ENCODE measurements at places on chromosomes 4 and X. TPM values are rescaled to one million over a fixed set of nuclear protein-coding genes. Genes with fewer than 3 reads are reported as not detected.

The PTCHD1 gene
- 7.2 TPM for total RNA-seq

DNA sequence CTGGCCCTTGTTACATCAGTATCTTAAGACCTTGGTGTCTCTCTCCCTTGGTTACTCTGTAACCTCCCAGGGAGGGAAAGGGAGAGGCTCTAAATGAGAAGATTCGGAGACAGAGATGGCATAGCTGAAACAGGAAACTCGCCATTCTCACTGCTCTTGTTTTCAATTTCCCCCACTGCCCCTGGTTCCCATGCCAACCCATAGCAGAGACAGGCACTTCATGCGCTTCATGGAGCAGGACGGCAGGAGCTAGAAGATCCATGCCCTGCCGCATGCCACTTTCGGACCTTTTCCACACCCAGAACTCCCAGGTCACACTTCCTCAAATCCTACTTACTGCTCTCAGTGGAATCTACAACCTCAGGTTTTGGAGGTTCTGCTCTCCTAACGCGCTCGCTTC lies 3.1 kb downstream of the ZMYM3 start:
- DNase-seq = no peak

GRCh38 chr4:130922955-130923354 lies 1827.0 kb downstream of the C4orf33 start:
- no peak for DNase-seq

DNA sequence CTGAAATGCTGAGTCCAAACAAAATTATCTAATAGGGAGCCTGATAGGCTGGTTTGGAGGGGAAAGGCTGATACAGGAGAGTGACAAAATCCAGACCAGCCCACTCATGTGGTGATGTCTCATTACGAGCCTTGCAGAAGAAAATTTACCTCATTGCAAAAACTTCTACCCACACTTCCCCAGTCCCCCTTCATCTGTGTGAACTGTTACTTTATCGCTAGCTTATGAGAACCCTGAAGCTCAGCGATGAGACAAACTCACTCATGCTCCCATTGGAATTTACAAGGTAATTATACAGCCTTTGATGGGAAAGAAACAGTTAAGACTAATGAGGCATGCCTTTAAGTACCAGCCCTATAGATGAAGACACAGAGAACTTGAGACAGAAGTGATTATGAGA lies 76.1 kb downstream of the ARHGAP6 start:
- DNase-seq = no peak

The LINC00632 gene
- total RNA-seq = 308 TPM

- DNase-seq = no peak
Measured at GRCh38 chrX:47380268-47380667, 9.9 kb downstream of the ZNF157 start.

DNA sequence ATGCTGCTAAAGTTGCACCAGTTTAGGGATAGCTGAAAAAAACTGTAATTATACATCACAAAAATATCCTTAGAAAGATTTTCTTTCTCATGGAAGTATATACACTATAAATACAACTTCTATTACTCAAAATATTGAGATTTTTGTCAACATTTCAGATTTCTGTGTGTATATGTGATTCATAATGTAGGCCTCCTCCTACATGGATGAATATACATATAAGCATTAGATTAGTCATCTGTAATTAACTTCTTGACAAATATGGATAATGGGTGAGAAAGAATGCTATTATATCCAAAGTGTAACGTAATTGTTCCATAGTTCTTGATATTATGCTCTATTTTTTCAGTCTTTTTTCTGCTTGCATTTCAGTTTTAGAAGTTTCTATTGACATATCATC lies 124.9 kb downstream of the CBLL2 start:
- no peak for DNase-seq

DNA sequence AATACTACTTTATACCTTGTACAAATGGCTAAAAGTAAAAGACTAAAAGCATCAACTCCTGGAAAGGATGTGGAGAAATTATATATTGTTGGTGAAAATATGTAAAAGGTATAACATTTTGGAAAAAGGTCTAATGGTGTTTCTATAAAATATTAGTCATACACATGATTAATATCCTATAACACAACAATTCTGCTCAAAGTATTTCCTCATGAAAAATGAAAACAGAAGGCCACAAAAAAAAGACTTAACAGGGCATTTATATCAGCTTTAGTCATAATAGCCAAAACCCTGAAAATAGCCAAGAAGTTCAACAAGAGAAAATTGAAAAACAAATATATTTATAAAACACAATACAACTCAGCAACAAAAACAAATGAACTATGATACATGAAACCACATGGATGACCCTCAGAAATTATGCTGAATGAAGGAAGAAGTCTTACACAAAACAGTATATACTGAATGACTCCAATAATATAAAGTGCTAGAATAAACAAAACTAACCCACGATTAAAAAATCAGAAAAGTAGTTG lies 38.8 kb downstream of the TBCK start:
- DNase-seq = no peak

The MTMR8 gene
- 3.0 TPM for total RNA-seq

DNA sequence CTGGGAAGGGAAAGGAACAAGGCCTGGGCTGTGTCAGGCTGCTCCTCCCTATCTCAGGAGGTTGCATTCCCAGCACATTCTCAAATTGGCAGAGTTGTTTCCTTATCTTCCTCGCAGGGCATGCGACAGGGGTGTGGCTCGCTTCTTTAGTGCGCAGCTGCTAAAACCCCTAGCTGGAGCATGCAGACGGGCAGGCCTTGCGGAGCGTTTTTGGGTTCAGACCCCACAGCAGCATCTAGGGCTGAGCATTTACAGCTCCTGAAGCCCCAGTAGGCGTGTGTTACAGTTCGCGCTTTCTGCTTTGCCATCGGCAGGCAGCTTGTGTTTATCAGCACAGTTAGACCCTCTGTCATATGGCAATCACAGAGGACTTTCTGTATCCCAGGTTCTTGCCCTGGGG lies 392.4 kb downstream of the TECRL start:
- DNase-seq = no peak

GRCh38 chr4:122041312-122041711 lies 89.5 kb upstream of the TRPC3 start:
- DNase-seq = no peak

The HMGN5 gene
- 5.3 TPM for total RNA-seq

DNA sequence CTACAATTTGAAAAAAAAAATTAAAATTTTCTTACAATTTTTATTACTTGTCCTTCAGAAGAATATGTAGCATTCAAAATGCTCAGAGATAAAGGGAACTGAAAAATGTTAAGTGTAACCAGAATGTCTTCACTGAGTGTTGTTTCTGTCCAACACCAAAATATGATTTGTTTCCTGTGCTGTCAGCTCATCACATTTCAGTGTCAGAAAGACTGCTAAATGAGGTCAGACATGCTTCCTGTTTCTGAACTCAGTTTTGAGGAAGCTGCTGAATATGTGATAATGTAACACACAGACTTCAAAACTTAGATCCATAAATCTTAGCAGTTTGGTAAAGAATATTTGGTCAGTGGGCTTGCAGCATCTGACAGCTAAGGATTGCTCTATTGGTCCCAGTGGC lies 1849.7 kb downstream of the PCDH7 start:
- no peak for DNase-seq

DNA sequence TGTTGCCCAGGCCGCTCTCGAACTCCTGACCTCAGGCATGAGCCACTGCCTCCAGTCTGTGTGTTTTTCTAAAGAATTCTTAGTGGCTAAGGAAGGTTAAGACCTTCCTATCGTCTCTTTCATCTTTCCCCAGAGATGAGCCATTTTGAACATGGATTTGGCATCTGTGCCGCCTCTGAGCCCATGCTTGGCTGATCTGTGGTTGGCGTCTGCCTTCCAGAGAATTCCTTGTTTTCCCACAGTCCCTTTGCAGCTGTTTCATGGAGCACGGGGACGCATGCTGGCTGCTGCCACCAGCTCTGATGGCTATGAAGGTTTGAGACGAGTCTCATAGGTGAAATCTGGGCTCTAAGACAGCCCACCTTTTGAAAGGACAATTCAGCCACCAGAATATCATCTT lies 60.4 kb downstream of the SHROOM2 start:
- no peak for DNase-seq

- no peak for DNase-seq
Measured at GRCh38 chr4:53981066-53981465, 83.3 kb downstream of the CHIC2 start.

- no peak for DNase-seq
Measured at GRCh38 chr4:16669036-16669435, 229.4 kb downstream of the LDB2 start.

DNA sequence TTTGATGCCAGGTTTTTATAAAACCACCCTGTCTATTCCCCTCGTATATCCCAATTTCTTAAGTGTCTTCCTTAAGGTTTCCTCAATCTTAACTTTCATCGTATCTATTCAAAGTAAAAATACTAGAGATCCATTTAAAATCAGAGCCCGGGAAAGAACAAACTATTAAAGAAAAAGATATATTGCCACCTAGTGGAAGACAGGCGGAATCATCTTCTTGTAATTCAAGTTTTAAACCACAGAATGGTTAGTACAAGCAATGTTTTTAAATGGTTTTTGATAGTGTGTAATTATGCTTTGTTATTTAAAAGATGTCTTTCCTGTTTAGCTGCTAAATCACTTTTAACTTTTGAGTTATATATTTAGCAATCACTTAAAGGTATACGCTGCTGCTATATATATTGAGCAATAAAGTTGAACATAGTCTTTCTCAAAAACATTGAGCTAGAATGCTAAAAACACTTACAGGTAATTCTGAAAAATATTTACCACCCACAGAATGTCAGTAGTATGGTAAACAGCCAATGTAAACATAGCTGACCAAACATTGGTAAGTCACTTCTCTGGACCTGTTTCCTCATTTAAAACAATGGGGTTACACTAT lies 18.2 kb downstream of the PRDM8 start:
- no peak for DNase-seq

The ANAPC4 gene
- 35.6 TPM for total RNA-seq

DNA sequence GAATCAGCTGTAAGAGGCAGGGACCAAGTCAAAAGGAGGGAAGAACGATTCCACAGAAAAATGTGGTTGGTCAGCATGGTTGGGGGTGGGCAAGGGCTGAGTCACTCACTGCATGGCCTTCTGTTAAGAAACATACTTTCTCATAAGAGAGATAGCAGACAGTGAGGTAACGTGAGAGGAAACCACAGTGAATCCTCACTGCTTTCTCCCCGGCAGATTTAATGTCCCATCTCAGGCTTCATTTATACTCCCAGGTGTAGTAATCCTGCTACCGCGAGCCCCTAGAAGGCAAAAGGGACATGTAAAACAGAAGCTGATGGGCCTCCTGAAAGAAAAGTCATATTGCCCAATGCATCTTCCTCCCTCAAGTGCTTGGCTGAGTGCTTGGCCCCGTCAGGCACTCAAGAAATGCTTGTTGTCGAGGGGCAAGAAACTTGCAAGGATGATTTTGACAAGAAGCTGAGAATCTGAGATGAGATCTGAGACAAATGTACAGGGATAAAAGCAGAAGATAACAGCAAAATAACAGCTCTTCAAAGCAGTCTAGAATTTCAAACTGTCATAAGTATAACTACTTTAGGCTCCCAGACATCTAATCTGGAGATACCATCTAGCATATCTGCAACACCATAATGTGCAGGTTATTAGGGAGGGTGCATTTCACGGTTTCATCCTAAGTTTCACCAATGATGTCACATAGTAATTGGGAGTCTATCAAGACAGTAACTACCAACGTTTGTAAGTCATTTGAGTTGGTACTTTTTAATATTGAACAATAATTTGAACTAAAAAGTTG lies 40.2 kb downstream of the SH3KBP1 start:
- no peak for DNase-seq

- DNase-seq = no peak
Measured at GRCh38 chr4:37918653-37919052, 27.8 kb downstream of the TBC1D1 start.

DNA sequence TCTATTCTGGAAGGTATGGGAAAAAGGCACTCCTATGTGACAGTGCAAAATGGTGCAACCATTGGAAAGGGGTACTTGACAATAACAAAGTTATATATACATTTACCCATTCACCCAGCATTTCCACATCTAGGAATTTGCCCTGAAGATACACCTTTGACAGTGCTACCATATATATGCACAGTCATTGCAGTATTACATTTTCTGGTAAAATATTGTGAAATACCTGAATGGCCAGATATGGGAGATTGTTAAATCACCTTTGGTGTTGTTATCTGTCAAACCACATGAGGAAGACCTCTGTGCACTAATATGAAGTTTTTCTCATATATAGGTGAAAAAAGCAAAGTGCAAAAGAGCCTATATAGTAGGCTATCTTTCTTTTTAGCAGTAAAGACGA lies 53.5 kb downstream of the SMAD1 start:
- no peak for DNase-seq

GRCh38 chr4:57320217-57320616 lies 210.0 kb upstream of the IGFBP7 start:
- DNase-seq = no peak

DNA sequence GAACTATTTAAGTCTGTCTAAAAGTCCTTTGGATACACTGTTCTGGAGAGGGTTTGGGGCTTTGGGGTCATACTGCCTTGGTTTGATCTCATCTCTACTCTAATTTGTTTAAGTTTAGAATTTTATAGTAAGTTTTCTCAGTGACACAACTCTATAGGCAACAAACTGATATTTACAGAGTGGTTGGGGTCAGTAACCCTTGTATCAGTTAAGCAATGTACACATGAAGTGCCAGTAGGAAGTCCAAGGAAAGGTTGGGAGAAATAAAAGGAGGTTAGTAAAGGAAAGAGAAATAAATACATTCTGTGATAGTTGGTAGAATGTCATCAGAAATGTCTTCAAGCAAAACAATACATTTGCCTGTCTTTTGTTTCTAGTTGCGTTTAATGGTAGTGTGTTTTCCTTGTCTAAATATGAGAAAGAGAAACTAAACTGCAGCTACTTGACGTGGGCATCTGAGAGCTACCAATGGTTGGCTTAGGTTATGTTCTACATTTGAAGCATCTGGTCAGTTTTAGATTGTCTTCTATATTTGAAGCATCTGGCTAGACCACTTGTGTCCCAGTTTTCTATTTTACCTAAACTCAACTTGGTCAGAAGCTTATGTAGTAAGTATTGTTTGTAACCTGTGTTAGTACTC lies 6.9 kb downstream of the ATP7A start:
- DNase-seq = no peak

GRCh38 chr4:182764642-182765041 lies 152.5 kb downstream of the DCTD start:
- DNase-seq = no peak

The AFP gene
- 0.25 TPM for total RNA-seq

GRCh38 chrX:19063030-19063429 lies 59.2 kb downstream of the ADGRG2 start:
- no peak for DNase-seq

DNA sequence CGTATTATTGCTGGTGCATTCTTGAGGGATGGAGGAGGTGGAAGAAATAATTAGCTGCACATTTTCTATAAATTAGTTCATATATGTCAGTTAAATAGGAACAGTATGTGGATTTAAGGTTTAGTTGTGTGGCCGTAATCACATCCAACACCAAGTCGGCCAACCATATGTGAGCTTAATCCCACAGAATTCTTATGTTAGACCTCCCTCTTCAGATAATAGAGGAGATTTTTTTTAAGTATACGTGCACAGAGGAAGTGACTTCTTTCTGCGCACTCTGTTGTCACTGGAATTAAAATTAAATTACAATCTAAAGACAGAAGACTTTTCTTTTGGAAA lies 2.1 kb downstream of the SEPTIN11 start:
- no peak for DNase-seq

GRCh38 chr4:57591073-57591472 lies 480.9 kb upstream of the IGFBP7 start:
- DNase-seq = no peak

Measured in mesothelial cell of epicardium (in vitro differentiated cells).